ENCODE measurements at places on chromosomes 16 and 17.
A peak's percentile ranks its signal among the peaks of the same experiment; 100 is the strongest.

- peak; percentile 45 for DNase-seq
Measured at GRCh38 chr17:57091186-57091618, 6.2 kb downstream of the AKAP1 start.

DNA sequence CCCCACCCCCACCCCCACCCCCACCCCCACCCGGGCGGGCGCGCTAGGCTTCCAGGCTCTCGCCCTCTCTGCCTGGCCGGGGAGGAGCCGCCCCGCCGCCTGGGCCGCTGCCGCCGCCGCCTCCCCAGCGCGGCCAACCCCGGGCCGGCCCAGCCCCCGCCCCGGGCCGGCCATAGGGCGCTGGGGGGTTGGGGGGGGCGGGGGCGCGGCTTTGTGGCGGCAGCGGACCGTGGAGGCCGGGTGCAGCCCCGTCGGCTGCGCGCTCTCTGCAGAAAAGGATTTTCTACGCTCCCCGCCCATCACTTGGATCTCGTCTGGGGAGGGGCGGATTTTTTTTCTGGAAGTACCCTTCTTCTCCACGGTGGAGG, 230.9 kb downstream of the MRTFB start:
- DNase-seq, result peak; percentile 42

GRCh38 chr16:22864375-22864774, 50.4 kb downstream of the HS3ST2 start:
- DNase-seq, result no peak

DNA sequence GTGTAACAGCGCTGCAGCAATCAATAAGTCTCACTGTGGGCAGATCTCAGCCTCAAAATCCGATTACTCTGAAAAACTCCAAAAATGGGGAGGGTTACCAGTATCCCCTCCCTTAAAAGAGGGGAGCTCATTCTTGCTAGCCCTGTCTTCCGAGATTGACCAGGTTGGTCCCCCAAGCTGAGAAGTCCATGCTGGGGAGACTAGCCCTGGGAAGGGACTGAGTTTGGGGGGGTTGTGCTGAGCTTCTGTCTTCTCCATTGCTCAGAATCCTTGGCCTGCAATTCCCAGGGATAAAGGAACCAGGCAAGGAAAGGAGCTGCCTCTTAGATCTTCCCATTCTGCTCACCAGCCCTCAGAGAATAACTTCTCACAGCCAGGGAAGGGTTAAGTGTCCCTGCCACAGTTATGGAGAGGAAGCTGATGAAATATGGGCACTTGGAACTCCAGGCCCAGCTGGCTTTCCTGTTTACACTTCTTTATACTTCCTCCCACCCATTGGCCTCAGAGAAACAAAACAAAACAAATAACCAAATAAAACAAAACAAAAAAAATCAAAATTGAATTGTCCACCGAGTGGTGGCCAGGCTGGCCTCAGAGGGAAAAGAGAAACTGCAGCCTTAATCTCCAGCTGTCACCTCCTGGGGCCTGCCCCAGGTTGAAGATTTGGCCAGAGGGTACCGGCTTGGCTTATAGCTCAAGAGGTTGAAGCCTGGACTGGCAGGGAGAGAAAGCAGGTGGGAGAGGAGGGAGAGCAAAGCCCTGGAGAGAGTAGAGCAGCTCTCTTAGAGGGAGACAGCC, 2.6 kb downstream of the HOXB3 start:
- no peak for DNase-seq

- DNase-seq, result no peak
Measured at GRCh38 chr17:15194859-15195277, 70.3 kb downstream of the PMP22 start.

- DNase-seq, result no peak
Measured at GRCh38 chr17:67624886-67625656, 92.7 kb upstream of the NOL11 start.

DNA sequence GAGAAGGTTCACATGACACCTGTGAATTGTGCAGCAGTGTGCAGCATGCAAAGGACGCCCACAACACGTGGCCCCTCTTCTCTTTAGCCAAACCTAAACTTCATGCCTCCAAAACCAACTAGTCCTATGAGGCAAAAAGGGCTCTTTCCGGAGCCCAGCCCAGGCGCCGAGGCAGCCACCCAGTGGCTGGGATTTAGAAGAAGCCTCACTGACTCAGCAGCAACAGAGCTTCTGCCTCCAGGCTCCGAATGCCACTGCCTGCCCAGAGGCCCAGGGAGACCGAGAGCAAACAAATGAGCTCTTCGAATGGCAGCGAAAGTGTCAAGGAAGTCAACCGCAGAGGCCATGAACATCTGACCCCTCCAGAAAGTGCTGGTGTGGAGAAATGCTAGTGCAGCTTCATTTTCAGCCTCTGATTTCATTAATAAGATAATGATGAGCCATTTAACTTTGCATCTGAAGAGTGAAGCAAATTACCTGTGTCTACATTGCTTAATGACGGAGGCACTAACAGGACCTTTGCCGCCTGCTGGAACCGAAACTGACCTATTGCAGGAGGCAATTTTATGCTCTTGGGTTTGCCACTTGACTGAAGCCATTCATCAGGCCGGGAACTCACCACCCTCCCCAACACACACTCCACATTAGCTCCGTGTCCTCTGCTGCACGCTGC, 157.7 kb upstream of the RPL38 start:
- DNase-seq, result no peak

GRCh38 chr17:44324092-44324570, 492 bp downstream of the SLC25A39 start:
- no peak for DNase-seq

DNA sequence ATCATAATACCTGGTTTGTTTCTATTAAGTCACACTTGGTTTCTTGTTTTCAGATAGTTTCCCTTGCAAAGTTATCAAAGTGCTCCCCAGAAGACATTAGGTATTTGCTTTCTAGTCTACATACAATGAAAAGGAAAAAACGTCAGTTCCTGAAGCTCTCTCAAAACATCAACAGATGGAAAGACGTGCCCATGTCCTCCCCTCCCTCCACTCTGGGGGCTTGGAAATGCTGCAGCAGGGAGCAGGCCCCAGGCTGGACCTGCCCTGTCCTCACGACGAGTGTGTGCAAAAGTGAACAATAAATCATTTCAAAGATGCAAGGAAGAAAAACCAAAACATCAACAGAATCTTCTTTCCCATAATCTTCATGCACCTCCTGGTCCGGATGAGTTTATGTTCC, 118.5 kb downstream of the USP22 start:
- DNase-seq, result no peak

GRCh38 chr17:4853208-4853671, 20.1 kb downstream of the MINK1 start:
- no peak for DNase-seq

- DNase-seq, result no peak
Measured at GRCh38 chr16:947255-947921, 23.4 kb downstream of the LMF1 start.

GRCh38 chr17:76670718-76671122, 27.2 kb upstream of the ST6GALNAC1 start:
- no peak for DNase-seq

GRCh38 chr17:58337600-58338453, 9.2 kb upstream of the TSPOAP1 start:
- no peak for DNase-seq

DNA sequence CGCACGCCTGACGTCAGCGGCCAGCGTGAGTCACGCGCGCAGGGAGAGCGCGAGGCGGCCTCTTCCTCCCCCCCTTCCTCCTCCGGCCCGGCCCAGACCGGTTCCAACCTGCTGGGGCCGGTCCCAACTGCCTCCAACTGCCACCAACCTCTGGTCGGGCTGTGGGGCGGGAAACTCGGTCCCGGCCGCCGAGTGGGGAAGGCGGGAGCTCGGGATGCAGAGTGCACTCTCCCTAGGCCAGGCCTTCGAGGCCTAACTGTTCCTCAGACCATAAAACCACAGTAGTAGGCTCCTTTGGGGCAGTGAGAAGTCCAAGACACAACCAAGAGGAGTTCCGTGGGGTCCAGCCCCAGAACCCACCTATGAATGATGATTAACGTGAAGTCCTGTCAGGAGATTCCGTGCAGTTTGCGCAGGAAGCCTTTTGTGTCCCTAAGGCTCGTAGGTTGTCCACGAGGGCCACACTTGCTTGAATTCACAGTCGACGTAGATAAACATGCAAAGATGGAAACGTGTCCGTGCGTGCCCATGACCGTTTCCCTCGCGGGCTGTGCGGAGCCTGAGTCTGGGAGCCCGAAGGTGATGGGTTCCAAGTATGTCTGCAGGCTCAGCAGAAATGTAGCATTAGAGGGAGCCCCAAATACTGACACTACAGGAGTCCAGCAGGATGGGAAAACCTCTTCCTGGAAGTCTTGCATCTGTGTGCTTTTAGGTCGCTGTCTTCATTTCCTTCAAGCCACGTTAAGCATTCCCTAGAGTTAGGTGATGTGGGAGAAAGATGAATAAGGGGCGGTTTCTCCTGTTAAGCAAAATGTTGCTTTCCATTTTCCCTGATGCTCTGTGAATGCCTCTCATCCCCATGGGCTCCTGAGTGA, 647 bp downstream of the UNK start:
- DNase-seq, result peak; percentile 89

- no peak for DNase-seq
Measured at GRCh38 chr17:75250009-75250471, 11.4 kb downstream of the GGA3 start.

DNA sequence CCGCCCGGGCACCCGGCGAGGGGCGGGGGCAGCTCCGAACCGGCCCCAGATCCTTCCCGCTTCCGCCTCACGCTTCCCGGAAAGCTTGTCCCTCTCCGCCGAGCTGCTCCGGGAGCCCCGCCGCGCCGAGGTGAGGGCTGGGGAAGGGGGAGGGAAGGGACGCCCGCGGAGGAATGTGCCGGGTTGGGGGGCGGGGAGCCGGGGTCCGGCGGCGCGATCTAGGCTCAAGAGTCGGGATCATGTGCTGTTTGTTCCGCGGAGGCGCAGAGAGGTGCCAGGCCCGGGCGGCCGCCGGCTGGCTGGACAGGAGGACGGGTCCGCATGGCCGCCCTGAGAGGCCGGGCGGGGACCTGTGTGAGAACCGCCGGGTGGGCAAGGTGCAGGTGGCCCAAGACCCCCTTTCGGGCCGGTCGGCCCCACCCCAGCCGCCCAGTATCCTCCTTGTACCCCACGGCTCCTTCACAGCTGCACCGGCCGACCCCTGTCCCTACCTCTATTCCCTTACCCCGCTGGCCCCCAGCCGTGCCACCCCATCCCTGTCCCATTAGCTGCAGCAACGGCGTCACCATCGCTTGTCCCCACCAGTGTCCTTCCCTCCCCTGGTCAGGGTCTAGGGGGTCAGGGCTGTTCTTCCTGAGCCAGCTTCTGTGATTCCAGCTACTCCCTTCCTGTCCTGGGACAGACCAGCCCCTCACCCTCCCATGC, 429 bp downstream of the KIF1C start:
- DNase-seq, result no peak

- peak; percentile 31 for DNase-seq
Measured at GRCh38 chr16:73010150-73010676, 37.7 kb downstream of the ZFHX3 start.

DNA sequence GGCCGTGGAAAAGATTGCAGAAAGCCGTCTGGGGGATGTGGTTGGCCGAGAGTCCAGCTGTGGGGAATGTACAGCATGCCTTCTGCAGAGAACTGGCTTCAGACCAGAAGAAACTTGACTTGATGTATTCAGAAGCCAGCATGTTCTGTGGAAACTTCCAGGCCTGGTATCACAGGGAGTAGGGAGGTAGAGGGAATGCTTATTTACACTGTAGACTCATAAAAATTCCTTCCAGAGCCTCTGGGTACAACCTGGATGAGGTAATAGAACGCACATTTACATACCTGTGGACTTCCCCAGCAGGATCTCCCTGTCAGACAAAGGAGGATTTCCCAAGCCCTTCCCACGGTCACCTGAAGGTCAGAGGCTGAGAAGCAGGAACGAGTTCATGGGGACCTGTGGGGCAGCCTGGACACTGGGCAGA, 11.8 kb upstream of the GAS7 start:
- no peak for DNase-seq

DNA sequence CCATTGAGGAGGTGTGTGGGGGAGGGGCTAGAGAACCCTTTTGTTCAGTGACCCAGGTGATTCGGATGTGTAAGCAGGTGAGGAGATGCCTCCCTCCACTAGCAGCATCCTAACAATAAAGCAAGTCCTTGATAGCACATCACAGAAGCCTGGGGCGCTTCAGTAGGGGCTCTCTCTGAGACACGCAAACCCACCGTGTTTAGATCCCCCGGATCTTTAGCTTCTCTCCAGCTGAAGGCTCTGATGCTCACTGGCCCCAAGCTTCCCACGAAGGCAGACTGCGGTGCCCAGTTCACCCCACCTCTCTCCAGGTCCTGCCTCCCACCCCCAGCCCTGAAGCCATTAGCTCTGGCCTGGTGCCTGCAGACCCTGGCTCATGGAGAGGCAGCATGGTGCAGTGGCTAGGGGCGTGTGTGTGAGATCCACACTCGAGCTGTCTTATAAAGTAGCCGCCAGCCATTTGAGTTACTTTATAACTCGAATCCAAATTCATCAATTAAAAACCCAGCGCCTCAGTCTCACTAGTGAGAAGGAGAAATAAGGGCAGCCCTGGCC, 204.7 kb upstream of the TNRC6C start:
- no peak for DNase-seq

DNA sequence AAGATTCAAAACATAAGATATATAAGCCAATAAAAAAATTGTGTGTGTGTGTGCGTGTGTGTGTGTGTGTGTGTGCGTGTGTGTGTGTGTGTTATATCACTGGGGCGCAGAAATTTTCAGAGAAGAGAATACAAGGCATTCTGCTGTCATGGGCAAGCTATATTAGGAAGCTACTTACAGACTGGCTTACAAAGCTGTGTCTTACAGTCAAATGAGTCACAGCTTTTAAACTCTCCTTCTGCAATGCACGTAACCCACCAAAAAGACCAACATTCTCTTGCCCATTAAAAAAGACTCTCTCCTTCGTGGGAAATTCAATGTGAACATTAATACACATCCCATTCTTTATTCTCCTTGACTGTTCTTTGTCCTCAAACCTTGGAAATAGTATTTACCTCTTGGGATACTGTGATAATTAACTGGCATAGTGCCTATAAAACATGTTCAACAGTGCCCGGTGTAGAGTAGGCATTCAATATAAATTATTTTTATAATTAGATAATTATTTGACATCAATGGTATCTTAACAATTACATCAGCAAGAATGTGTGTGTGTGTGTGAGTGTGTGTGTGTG, 860.4 kb upstream of the SOX9 start:
- no peak for DNase-seq

- no peak for DNase-seq
Measured at GRCh38 chr16:88536971-88537751, 33.0 kb upstream of the ZC3H18 start.

- DNase-seq, result no peak
Measured at GRCh38 chr16:87806641-87807546, 41.1 kb upstream of the KLHDC4 start.

GRCh38 chr17:17900615-17901520, 64.1 kb upstream of the SREBF1 start:
- DNase-seq, result peak; percentile 28

- no peak for DNase-seq
Measured at GRCh38 chr16:78353640-78354275, 254.3 kb downstream of the WWOX start.

GRCh38 chr16:29649588-29650494, 13.2 kb upstream of the SPN start:
- no peak for DNase-seq
